ENCODE measurements at places on chromosomes 6 and 20. TPM values are rescaled to one million over a fixed set of nuclear protein-coding genes. Genes with fewer than 3 reads are reported as not detected.

Gene PRRT1
- total RNA-seq: 1.0 TPM

Gene NEDD9
- 193 TPM for total RNA-seq

Gene BAG2
- 9.2 TPM for total RNA-seq

Gene DACT2
- 1.4 TPM for total RNA-seq

Gene TXLNB
- 0.55 TPM for total RNA-seq

Gene SMLR1
- total RNA-seq: not detected

Gene TRIM15
- not detected for total RNA-seq

Gene POU5F1
- 1.9 TPM for total RNA-seq

Gene ADGRF5
- 219 TPM for total RNA-seq

Gene ANKRD66
- not detected for total RNA-seq

Gene CST7
- 2.4 TPM for total RNA-seq

Gene GRM1
- total RNA-seq: 0.10 TPM

Gene HUS1B
- 0.41 TPM for total RNA-seq

Gene UFL1
- total RNA-seq: 25.1 TPM
